ENCODE measurements at places on chromosomes 1 and 21.

- DNase-seq, result no peak
Measured at GRCh38 chr1:3113741-3114056, 44.7 kb downstream of the PRDM16 start.

DNA sequence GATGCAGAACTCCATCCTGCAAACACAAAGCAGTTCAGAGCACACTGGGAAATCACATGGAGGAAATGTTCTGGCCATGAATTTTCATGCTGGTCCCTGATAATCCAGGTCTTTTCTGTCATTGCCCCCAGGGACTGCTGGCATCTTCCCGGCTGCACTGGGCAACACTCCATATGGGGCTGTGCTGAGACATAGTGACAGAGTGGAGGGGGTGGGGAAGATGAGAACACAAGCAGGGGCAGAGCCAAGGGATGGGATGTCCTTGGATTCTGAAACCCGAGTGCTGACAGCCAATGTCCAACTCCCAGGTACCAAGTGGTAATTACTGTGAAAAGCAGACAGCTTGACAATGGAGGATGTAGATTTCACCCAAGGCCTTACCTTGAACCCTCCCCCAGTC is 185.7 kb downstream of the HIVEP3 start:
- DNase-seq, result no peak

- DNase-seq, result no peak
Measured at GRCh38 chr1:94122201-94122970, 1.4 kb upstream of the ABCA4 start.

- DNase-seq, result no peak
Measured at GRCh38 chr21:32764186-32764585, 7.4 kb downstream of the PAXBP1 start.

DNA sequence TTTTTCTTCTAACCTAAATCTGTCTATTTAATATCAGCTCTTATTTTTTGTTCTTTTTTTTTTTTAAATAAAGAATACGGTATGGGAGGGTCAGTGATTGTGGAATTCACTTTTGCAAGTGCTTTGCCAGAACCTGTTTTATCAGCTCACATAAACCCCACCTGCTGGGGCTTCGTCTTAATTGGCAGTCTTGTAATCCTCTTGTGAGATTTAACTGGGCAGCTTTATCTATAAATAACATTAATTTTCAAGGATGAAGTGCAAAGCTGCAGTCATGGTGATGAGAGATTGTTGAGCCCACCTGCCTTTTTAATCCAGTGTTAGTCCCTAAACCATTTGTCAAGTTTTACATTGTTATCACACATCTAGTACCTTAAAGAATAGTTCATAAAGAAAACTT is 18.2 kb upstream of the PDC start:
- DNase-seq, result no peak

- DNase-seq, result peak; percentile 28
Measured at GRCh38 chr1:1063945-1064831, 9.9 kb downstream of the RNF223 start.

GRCh38 chr1:201020721-201021629 is 2.5 kb downstream of the KIF21B start:
- no peak for DNase-seq

GRCh38 chr1:244311784-244312532 is 139.8 kb downstream of the ADSS2 start:
- DNase-seq, result no peak

DNA sequence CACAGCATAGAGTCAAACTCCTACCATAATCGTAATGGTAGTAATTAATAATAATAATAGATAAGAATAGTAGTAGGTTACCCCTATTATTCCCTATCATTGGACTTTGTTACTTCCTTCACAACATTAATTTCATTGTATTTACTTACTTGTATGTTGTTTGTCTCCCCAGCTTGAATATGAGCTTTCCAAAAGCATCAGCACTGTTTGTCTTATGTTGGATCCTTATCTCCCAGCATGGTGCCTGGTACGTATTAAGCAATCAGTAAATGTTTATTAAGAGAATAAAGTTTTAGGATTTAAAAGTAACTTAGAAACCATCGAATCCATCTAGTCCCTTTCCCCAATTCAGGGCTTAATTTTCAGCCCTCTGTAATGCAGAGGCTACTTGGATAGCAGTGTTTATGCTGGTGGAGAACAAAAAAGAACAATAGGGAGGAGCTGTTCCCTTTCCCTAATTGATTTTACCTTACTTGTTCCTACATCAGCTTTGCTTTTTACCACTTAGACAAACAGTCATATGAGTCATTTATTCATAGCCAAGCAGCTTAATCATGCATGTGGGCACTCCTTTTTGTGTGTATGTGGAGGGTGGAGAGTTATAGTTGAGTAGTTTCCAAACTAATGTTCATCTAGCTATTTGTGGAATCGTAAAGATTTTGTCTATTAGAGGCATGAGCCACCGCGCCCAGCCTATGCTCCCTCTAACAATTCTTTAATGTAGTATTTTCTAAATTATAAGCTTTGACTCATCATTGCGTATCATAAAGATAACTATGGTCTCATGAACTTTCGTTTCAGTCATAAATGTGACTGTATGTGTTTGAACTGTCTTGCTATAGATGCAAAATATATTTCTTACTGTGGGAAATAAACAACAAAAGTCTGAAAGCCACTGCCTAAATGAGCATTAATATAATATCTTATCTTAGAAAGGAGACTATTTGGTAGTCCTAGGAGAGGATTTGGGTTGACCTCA is 20.9 kb upstream of the DR1 start:
- DNase-seq, result no peak

DNA sequence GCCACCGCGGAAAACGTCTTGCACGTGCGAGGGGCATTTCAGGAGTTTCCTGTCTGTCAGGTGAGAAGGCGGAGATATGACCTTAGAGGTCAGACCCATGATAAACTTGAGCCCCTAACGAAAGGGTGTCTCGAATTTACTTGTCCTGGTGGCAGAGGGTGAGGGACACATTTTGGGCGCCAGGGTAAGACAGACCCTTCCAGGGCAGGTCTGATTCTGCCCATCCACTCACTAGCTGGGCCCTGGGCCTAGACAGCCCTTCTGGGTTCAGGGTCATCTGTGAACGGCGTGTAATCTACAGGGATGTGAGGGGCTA is 395 bp upstream of the CSRP1 start:
- DNase-seq, result no peak

Data from NCI-H2171 treated with DMSO at 0.1 percent for 48 hours (cell line).